ENCODE measurements at places on chromosomes 3 and 15.
A peak's percentile ranks its signal among the peaks of the same experiment; 100 is the strongest.

- DNase-seq = no peak
Observed at GRCh38 chr3:106086636-106087035, 217.8 kb upstream of the CBLB start.

DNA sequence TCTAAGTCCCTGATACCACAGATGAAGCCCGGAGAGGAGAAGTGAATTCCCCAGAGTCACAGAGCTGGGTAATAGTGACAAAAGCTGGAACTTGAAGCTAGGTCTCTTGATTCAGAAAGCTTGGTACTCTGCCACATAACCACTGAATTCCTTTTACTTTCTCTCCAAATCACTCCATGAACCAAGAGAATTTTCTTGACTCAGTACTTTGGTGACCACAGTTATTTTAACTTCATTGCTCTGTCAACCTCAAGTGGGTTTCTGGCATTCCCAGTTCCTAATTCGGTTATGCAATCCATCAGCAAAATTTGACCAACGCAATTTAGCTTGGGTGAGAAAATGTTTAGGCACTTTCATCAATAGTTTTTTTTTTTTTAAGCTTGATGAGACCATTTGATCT is 61.0 kb upstream of the PPARG start:
- DNase-seq = no peak

- peak; percentile 30 for DNase-seq
Observed at GRCh38 chr15:87597346-87598052, 659.0 kb downstream of the NTRK3 start.

DNA sequence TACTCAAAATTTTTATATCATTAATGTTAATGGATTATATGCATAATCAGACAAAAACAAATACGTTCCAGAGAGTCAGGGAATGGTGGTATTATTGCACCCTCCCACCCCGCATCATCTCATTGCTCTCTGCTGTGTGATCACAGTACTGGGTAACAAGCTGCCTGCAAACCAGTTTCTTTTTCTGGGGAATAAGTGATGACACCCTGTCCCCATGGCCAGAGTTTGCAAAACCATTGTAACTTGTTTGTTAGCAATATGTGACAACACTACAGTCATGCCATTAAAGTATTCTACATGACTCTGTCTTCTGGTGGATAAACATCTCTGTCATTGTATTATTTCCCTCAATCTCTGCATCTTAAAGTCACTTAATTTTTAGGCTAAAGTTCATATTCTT is 39.5 kb downstream of the ZBTB38 start:
- DNase-seq = no peak

- no peak for DNase-seq
Observed at GRCh38 chr3:141905129-141905528, 28.7 kb downstream of the ATP1B3 start.

GRCh38 chr3:119697394-119697793 is 5.4 kb upstream of the CFAP91 start:
- DNase-seq = no peak

DNA sequence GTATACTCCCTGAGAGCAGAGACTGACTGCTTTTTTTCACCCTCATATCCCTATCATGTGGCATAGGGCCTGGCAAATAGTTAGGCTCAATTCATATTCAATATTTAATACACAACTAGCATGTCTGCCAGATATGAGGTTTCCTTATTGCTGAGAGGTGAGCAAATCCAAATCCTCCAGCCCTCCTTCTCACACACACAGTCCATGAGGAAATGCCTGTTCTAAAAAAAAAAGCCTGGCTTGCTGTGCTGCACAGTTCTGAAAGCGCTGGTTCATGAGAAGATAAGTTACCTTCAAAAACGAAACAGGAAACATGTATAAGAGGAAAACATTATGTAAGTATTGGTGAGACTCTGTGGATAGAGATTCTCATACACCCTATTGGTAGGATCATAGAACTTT is 15.5 kb upstream of the ACAP2 start:
- peak; percentile 42 for DNase-seq

GRCh38 chr3:68129065-68129464 is 474.7 kb upstream of the SUCLG2 start:
- no peak for DNase-seq

DNA sequence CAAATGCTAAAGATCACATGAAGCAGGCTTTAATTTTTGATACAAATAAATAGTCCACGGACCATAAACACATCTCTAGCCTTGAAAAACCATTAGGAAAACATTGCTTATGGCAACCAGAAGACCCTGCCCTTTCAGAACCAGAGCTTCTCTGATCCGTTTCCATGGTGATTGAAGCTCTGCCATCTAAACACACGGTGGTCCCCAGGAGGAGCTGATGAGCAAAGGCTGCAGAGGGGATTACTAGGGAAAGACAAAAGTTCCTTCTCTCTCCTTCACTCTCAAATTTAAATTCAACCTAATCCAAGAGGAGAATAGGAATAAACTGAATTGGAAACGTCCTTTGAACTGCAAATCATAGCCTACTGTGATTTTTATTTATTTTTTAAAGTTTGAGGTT is 122.0 kb upstream of the ATP10A start:
- no peak for DNase-seq

GRCh38 chr15:28899061-28899738 is 13.4 kb downstream of the APBA2 start:
- no peak for DNase-seq

- DNase-seq = no peak
Observed at GRCh38 chr15:31051496-31052080, 49.9 kb downstream of the TRPM1 start.

DNA sequence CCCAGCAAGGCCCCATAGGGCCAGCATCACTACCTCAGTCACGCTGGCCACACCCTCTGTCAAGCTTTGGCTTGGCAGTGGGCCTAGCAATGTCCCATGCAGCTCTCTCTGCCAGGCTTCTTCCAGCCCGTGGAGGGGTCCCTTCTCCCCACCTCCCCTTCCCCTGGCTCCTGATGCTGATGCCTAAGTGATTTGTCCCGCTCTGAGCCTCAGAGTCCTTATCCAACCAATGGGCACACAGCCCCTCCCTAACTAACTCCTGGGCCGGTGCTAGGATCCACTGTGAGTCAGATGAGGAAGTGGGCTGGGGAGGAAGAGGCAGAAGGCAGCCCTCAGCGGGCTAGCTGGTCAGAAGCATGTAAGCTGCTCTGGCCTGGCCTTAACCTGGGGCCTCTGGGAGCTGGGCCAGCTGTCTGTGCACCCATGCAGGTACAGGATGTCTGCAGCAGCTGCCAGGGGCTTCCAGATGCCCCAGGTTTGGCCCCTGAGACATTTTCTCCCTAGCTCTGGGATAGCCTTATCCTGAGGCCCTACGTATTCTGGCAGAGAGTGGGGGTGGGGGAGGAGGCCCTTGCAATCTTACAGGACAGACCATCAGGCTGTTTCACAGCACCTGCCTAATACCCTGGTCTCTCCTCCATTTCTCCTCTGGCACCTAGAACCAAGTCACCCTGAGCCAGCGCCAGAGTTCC is 740 bp upstream of the ZBTB47 start:
- no peak for DNase-seq

- DNase-seq = no peak
Observed at GRCh38 chr3:150136242-150136641, 165.5 kb upstream of the PFN2 start.

DNA sequence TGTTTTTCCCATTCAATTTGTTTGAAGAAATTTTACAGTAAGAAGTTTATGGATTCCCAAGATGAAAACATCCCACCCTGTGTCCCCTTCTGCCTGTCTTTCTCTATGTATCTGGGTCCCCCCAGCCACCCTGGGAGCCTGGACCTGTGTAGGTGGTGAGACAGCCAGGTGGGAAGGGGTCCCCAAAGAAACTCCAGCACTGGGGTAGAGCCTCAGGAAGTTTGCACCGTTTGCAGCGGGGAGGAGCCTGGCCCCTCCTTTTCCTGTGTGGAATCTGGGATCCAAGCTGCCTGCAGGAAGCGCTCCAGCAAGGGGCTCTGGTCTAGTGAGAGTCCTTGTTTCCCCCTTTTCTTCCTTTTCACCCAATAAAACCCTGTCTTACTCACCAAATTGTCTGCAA is 49.4 kb upstream of the ITGA11 start:
- no peak for DNase-seq
